ENCODE measurements at places on chromosomes 13 and 19. TPM values are rescaled to one million over a fixed set of nuclear protein-coding genes. Genes with fewer than 3 reads are reported as not detected.

DNA sequence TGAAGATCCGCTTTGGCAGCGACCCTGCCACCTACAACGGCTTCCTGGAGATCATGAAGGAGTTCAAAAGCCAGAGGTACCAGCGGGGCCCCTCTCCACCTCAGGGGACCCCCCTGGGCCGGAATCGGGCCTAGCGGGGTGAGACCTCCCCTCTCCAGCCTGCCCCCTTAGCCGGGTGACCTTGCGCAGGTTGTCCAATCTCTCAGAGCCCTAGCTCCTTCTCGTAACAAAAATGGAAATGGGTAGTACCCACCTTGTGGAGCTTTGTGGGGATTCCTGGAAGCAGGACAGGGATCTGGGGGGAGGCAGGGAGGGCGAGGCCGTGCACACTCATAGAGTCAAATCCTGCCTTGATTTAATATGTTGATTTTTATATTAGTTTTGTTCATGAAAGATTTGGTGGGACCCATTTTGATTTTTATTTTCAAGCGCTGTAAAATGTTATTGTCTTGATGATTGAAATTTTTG lies 658 bp downstream of the SIN3B start:
- DNase-seq = no peak

GRCh38 chr13:47334173-47334572 lies 437.3 kb upstream of the HTR2A start:
- no peak for DNase-seq

- DNase-seq = no peak
Measured at GRCh38 chr19:45403272-45403671, 1.6 kb downstream of the PPP1R13L start.

The DZIP1 gene
- 91.6 TPM for polyA plus RNA-seq

DNA sequence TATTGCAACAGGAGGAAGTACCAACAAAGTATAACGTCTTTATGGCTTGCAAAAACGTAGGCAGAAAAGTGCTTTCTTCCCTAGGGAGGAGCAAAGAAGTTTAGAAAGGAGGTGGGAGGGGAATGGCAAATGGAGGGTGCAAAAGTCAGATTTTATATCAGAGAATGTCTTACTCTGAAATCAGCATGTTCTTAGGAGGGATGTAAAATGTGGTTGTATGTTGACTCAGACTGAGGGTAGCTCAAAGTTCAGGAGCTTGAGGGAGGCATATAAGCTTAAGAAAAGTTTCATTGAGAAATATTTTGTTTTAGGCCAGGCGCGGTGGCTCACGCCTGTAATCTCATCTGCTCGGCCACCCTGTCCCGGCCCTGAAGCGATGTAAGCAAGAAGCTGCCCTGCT lies 1.7 kb downstream of the ZNF90 start:
- DNase-seq = no peak

The CNN2 gene
- polyA plus RNA-seq = 164 TPM

GRCh38 chr19:38441657-38442348 lies 8.3 kb downstream of the RYR1 start:
- no peak for DNase-seq

The ZNF222 gene
- polyA plus RNA-seq = 11.8 TPM

- DNase-seq = no peak
Measured at GRCh38 chr19:374183-374885, 29.7 kb upstream of the MIER2 start.
